ENCODE measurements at places on chromosomes 11 and 22.

DNA sequence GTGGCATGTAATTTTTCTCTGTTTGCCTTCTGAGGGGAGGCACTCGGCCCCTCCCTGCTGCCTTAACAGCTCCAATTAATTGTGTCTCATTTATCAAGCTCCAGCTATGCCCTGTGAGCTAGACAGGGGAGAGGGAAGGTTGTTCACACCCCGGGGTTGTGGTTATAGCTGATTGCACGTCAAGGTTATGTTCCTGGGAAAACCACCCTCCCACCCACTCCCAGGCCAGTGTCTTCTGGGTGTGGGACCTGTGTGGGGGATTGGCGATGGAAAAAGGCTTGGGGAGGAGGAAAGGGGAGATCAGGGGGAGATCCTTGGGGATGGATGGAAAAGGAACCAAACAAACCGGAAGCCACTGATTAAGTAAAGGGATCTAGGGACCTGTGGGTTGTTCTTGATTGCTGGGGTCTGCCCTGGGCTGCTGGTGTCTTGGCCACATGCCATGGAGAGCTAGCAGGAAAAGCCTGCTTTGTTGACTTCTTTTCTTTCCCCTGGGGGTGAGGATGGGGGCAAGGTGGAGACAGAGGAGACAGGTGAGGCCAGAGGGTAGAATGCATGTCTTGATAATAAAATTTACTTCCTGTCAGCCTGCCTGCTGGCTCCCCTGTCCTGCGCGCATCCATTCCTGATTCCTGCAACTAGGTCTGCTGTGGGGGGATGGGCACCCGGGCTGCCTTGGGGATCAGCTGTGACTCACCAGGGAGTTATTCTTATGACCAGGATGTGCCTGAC lies 13.5 kb upstream of the SORL1-AS1 start:
- DNase-seq, result no peak

GRCh38 chr22:36077271-36077670 lies 48.6 kb upstream of the RBFOX2 start:
- DNase-seq, result no peak

DNA sequence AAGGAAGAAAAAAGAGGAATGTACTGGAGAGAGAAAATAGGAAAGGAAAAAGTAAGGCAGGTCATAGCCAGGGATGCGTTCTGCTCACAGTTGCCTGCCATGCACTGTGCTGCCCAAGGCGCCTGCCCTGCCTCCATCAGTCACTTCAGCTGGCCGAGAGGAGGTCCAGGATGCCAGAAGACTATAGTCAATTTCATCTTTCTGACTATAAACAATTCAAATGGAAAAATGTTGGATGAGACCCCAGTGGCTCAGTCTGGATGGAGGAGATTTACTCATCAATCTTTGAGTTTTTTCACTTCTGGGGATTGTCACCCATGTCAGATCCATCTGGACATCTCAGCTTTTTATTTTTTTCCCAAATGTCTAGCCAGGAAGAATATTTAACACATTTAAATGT lies 36.7 kb upstream of the CLMP start:
- DNase-seq, result no peak

- no peak for DNase-seq
Observed at GRCh38 chr11:123690485-123690884, 36.1 kb upstream of the SCN3B start.

- DNase-seq, result no peak
Observed at GRCh38 chr22:43846966-43847365, 15.3 kb downstream of the SULT4A1 start.

DNA sequence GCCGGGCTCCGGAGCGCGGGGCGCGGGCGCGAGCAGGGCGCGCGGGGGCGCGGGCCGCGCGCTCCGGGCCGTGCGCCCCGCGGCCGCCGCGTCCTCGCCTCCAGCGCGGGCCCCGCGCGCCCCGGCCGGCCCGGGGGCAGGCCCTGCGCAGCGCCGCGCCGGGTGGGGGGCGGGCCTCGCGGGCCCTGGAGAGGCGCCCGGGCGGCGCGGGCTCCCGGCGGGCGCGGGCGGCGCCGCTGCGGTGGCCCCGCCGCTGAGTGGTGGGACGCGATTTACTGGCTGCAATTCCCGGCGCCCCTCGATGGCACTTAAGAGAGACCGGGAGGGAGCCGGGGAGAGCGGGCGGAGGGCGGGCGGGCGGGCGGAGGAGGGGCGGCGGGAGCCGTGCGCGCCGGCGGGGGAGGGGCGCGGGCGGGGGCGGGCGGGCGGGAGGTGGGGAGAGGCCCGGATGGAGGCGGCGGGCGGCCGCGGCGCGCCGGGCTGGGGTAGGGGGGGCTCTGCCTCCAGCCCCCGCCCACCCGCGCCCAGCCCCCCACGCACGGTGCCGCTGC lies 73.2 kb upstream of the TCF20 start:
- no peak for DNase-seq

DNA sequence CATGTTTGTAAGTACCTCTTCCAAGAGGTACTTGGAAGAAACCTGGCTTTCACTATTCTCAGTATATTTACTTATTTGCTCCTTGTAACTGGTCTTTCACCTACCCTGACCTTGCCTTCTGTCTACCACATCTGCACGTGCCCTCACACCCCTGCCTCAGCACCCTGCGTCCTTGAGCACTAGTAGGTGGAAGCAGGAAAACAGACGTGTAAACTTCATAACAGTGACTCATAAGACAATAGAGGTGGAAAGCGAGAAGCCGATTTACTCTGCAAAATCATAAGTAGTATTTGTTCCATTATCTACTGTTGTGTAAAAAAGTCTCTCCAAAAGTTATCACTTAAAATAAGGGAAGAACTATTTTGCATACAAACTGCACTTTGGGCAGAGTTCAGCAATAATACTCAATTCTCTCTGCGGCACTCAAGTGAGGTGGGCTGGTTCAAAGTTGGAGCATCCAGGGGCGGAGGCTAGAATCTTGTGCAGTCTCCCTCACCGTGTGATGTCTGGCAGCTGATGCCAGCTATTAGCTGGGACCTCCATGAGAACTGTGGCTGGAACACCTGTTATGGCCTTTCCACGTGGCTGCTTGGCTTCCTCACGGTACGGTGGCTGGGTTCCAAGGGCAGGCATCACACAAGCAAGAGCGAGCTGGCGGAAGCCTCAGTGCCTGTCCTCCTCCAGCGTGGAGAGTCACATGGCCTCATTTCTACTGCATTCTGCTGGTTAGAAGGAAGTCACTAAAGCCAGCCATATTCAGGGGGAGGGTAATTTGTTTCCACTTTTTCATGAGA lies 30.4 kb downstream of the PACS1 start:
- DNase-seq, result peak; percentile 28

DNA sequence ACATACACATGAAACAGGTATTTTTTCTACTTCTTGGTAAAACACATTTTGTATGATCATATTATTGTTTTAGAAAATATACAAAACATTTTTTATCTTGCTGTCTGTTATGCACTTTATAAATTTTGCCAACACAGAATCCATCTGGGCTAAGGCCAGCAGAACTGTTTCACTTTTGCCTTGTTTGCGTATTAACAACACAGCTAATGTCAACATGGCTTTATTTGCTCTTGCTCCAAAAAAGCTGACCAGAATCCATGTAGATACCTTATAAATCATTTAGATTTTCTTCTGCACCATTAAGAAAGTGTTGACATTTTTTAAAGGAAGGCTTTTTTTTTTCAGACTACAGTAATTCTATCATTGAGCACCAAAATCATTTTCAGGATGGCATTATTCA lies 58.1 kb upstream of the PGR start:
- no peak for DNase-seq

DNA sequence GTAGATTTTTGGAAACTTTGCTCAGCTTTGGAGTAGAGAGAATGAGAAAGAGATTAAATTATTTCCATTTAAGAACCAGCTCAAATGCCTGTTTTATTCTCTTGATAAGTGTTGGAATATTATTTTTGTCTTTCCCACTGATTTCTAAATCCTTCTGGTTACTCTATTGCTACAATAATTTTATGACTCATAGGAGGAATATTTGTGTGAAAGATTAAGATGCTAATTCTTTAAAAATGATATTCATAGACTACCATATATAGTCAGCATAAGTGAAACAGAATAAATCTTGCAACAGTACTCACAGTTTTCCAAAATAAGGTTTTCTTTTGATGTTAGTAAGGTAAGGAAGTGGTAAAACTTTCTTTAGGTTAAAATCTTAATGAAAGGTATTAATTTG lies 60.9 kb downstream of the YAP1 start:
- DNase-seq, result no peak

- DNase-seq, result no peak
Observed at GRCh38 chr22:40728731-40729189, 49.5 kb downstream of the MCHR1 start.

DNA sequence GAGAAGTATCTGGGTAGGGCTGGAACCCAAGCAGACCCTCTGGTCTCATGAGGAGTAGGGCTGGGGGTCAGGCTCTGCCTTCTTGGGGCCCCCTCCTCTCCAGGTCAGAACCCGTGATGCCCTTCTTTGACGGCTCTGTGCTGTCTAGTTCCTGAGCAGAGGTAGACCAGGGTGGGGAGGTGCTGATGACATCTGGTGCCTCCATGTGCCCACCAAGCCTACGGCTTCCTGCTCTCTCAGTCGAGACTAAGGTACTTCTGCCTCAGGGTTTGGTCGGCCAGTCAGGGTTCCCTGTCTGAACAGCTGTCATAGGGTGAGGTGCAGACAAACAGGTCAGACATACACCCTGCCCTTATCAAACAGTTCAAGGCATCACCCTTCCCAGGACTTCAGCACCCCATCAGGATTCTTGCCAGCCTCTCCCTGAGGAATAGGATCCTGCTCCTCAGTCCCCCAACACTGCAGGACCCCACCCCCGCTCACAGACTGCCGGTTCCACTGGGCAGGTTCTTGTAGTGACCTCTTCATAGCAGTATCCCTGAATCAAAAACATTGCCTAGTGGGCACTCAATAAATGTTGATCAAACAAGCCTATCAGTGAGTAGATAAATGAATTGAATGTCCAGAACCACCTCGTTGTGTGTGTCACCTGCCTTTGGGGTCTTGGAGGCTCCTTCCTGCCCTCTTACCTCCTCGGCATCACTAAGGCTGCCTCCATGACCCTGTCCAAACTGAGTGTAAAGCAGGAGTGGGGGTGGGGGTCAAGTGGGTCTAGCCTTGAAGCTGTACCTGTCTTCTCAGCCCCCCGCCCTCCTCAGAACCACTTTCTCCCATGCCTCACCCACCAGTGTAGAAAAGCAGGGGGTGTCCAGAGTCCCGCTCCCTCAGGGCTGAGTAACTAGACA lies 158.2 kb downstream of the BUD13 start:
- no peak for DNase-seq

- no peak for DNase-seq
Observed at GRCh38 chr11:25886036-25886435, 445.9 kb upstream of the ANO3 start.

DNA sequence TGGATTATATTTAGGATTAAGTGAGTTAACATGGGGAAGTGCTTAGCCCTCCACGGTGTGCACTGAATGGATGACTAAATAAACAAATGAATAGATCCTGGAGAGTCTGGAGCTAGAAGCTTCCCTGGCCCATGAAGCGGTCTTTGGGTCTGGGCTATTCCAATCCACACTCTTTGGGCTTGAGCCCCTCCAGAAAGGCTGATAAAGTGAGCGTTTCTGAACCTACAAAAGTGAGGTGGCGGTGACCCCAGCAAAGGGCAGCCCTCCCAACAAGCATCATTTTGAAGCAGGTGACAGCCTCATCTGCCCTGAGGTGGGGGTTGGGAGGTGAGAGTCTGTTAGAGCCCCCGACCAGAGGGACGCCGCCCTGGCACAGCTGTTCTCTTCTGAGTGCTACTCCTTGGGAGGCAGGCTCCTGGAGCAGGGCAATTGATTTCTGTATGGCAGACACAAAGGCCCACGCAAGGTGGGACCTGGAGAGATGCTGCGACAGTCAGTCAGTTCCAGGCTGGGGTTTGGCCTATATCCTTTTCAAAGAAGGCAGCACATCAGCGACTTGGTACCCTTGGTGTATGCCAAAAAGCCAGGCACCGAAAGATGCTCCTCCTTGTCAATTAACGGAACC lies 157.8 kb downstream of the CACNA1I start:
- DNase-seq, result no peak

DNA sequence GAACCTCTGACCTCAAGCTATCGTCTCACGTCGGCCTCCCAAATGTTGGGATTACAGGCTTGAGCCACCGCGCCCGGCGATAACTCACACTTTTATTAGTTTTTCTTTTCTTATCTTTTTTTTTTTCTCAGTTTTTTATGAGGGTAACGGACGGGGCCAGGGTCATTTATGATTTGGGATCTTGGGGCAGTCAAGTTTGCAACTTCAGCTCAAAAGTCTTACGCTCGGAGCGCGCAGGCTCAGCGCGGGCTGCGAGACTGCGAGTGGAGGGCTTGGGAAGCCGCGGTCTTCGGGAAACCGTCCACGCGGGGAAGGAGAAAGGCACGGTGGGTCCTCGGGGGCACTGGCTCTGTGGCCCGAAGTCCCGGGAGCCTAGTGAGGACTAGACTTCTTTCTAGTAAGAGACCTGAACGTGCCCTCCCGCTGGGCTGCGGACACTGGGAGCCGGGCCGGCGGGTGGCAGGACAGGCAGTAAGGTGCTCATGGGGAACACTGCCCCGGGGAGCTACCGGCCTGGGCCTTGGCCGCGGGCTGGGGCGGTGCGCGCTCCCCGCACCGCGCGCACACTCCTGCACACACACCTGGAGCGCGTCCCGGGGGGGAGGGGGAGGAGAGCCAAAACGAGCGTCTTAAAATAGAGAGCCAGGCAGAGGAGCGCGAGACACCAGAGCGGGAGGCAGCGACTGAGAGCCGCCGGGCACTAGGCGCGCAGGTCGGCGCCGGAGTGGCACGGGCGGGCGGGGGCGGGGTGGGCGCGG lies 476 bp upstream of the BARX2 start:
- no peak for DNase-seq

DNA sequence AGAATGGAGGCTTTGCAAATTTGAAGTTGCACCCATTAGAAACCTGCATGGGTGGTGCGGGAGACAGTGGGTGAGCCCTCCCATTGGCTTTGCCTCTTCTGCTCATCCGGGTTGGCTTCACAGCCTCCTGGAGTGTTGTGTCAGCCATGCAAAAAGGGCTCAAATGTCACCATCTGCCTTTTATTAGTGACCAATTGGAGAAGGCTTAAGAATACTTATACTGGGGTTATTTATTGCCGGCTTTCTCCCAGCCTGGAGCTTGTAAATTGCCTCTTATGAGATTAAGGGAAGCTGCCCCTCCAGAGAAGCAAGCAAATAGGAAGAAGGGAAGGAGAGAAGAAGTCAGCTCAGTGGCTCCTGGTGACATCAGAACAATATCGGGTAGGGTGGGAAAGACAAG lies 182.6 kb downstream of the ST3GAL4 start:
- DNase-seq, result no peak

- no peak for DNase-seq
Observed at GRCh38 chr22:19568337-19569275, 44.4 kb upstream of the CLDN5 start.

All from activated CD8-positive, alpha-beta memory T cell treated with anti-CD3 and anti-CD28 coated beads for 4 hours (primary cell).